ENCODE measurements at places on chromosomes 1 and 21.

DNA sequence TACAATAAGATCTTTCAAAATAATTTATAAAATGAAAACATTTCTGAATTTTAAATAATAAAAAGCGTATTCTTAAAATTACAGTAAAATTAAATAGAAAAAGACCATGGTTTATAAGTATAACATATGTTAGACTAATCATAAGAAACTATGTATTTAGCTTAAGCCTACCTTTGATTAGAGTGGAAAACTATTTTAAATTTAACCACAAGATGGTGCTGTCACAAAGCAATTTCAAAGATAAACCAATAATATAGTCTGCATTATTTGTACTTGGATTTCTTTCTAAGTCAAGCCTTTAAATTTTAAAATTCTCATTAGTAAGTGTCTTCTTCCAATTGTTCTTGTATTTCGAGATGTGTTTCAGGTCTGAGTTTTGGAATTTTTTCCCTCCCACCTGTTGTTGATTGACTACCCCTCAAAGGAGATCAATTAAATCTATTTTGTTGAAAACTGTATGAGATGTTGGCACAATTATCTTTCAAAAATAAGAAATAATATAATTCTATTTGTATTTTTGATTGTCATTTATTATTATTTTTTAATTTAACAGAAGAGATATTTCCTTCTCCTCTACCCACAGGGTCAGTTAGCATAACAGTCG lies 459.8 kb downstream of the KCNT2 start:
- no peak for DNase-seq

DNA sequence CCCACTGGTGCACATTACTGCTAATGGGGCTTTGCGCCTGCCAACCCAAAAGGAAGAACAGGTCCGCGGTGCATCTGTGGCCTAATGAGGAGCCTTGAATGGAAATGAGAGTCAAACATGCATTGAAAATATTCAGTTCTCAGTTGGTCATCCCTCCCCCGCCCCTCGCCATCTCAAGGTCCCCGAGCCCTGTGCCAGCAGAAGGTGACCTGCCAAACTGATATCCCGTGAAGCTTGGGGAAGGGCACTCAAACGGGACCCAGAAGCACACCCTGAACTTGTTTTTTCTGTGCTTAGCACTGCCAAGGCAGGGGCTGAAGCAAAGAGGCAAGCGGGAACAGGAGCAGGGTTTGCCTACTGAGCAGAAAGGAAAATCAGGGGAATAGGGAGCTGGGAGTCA lies 67.9 kb upstream of the ZNF648 start:
- DNase-seq = no peak

GRCh38 chr1:15411593-15412137 lies 2.0 kb downstream of the EFHD2 start:
- DNase-seq = no peak

GRCh38 chr1:158000507-158000906 lies 7.1 kb downstream of the KIRREL1 start:
- DNase-seq = no peak

DNA sequence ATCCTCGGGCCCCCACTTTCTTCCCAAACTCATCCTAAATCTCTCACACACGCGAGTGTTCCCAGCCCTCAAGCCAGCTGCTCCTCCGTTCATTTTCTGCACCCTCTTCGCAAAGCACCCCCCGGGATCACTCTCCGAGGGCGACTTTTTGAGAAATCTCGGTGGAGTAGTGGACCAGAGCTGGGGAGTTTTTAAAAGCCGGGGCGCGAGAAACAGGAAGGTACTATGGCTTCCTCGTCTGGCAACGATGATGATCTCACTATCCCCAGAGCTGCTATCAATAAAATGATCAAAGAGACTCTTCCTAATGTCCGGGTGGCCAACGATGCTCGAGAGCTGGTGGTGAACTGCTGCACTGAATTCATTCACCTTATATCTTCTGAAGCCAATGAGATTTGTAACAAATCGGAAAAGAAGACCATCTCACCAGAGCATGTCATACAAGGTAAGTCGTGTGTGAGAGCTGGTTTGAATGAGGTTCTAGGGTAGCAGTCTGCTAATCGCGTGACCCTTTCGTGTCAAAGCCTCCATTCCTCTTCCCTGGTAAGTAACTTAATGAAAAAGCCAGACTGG lies 800 bp downstream of the DR1 start:
- peak; percentile 11 for DNase-seq

DNA sequence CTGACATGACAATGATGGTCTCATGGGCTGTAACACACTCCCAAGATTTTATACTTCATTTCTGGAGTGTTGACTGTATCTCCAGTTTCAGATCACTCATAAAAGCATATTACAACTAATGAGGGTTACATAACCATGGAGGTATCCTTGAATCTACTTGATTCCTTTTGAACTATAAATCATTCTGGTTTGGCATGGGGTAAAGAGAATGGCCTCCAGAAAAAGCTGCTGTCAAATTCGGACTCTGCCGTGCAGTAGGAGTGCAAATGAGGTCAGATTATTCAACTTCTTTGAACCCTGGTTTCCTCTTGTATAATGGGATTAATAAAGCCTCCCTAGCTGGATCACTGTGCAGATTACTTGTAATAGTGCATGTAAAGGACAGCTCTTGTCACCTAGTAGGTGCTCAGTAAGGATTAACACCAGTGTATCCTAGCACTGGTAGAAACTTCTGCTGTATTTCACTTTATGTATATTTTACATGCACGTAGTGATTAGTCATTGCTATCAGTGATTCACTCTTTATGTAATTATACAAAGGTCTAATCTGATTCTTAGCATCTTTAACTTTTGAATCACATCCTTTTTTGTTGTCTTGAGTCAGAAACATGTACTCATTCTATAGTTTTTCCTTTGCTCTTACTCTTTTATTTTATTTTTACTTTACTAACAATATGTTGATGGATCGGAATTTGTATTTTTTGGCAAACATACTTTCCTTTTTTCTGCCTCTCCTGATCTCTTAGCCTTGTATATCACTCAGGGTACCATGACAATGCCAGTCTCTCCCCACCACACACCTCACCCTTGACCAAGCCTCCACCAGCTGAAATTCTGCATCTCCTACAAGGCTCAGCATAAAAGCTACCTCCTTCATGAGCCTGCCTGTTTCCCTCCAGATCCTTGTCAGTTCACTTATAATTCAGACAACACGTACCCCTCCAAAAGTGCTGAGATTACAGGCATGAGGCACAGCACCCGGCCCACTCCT lies 3.2 kb downstream of the LRRC8C start:
- no peak for DNase-seq

GRCh38 chr1:177849579-177850290 lies 120.1 kb downstream of the SEC16B start:
- no peak for DNase-seq

DNA sequence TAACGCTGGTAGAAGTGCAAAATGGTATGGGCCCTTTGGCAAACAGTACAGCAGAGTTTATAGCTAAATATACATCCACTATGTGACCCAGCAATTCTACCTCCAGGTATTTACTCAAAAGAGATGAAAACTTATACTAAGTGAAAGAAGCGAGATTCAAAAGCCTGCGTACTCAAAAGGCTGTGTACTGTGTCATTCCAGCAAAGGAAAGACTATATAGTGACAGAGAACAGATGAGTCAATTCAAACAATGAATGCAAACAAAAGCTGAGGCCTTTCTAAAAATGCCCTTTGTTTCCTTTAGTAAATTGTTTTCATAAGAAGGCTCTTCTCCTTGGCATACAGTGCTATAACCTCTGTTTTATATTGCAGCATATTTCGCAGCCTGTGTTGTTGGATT lies 268.8 kb upstream of the CSF3R start:
- DNase-seq = no peak

GRCh38 chr1:91790392-91790791 lies 95.6 kb downstream of the TGFBR3 start:
- no peak for DNase-seq

- DNase-seq = no peak
Measured at GRCh38 chr1:44707959-44708831, 22.8 kb downstream of the RNU5D-1 start.

DNA sequence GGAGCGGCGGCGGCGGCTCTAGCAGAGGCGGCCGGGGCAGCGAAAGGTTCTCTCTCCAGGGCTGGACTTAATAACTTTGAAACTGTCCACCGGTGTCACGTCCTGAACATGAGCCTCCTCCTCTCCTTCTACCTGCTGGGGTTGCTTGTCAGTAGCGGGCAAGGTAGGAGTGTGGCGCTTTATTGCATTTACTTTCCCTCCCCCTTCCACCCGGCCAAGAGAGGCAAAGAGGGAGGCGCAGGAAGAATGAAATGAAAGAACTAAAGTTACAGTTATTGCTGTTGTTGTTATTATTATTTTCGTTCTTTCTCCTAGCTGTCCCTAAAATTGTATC lies 214 bp downstream of the NCAM2 start:
- no peak for DNase-seq

DNA sequence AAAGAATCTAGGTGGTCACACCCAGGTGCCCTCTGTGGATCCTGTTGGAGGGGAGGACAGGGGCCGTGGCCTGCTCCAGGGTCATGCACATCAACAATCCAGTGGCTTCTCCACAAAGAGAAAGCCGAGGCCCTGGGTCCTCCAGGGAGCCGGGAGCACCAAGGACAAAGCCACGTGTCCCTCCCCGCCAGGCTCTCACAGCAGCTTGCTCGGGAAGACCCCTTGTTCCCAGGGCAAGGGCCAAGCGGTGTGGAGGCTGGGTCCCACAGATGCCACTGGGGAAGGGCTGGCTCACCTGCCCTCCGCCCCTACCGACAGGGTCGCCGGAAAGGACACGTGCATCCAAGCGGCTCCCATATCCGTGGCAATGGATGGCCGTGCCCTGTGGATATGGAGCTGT lies 192.9 kb upstream of the VAMP3 start:
- DNase-seq = no peak

- DNase-seq = no peak
Measured at GRCh38 chr1:68644504-68644903, 147.6 kb upstream of the DEPDC1 start.

DNA sequence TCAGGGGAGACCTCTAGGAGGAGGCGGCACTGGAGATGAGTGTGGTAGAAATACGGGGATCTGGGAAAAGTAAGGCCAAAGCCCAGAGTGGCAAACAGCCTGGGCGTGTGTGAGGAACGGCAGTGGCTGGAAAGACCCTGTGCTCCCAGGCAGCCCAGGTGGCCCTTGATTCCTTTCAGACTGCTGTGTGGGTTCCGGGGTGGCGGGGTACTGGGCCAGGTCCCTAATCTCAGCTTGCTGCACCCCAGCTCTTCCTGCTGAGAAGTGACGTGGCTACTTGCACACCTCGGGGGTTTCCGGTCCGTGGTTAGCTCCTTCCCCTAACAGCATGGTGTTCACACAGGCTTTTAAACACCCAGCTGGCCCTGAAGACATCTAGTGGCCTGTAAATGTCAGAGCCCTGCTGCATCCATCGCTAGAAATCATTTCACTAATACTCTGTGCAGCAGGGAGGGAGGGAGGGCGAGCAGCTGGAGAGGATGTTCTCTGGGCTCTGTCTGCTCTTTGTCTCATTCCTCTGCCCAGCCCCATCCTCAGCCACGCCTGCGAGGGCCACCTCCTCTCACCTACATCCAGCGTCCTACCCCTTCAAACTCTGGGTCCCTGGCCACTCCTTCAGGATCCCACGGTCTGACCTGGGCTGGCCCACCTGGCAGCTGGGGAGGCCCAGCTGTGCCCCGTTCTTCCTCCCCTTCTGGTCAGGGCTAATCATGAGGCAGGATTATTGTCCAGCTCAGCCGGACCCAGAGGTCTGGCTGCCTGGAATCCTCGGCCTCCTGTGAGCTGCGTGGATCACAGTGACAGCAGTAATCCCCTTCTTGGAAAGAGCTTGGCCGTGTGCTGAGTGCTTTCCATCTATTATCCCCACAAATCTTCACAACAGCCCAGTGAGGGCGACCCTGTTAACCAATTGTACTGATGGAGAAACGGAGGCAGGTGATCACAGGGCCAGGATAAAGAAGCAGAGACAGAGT lies 7.2 kb downstream of the ZDHHC18 start:
- DNase-seq = peak; percentile 69

- DNase-seq = no peak
Measured at GRCh38 chr1:104295511-104295910, 545.8 kb downstream of the AMY1C start.

GRCh38 chr1:179879797-179880196 lies 2.2 kb upstream of the TOR1AIP2 start:
- no peak for DNase-seq

DNA sequence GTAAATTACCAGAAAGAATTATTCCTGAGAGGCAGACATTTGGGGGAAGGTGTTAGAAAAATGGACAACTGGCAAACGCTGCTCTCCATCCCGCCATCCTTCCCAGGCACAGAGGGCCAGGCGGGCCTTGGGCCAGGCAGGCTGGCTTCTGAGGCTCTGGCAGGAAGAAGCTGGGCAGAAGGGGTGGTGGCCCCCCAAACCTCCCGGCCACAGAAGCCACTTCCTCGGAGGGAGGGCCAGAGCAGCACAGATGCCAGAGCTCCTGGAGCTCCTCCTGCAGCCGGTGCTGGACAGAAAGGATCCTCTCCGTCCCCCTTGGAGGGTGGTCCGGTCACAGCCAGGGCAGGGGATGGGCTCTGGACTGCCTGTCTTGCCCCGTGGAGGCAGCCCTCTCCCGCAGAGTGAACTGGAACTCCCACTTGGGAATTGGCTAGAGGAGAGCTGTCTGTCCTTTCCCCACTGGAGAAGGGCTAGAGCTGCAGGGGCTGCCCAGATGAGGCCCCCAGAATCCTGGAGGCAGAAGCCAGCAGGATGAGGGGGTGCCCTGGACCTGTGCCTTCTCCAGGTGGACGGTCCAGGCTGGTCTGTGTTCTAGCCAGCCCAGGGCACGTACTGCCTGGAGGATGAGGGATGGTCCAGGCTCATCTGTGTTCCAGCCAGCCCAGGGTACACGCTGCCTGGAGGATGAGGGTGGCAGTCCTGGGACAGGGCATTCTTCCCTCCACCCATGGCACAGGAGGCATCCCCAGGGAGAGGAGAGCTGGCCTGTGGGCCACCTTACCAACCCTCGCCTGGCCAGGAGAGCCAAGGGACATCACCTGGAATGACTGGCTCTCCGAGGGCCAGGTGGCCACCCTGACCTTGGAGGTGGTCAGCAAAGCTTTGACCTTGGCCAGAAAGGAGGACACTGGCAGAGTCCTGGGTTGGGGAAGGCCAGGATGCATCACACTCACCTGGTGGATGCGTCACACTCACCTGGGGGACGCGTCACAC lies 47.4 kb upstream of the ACTRT2 start:
- DNase-seq = no peak

DNA sequence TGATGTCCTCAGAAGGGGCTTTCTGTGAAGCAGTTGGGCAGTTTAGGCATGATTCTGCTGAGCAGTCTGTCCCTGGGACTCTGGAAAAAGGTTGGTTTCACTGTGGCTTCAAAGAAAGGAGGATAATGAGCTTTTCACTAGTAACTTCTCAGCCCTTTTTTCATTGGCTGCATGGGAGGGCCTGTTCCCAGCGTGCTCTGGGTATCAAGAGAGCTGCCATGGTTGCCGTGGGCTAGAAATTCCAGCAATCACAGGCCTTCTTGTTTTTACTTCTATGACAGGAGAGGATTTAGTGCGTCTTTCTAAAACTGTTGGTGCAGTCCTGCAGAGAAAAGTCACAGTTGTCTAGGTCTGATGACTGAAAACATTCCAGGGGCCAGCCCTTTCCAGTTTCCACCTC lies 7.2 kb downstream of the SZRD1 start:
- no peak for DNase-seq

DNA sequence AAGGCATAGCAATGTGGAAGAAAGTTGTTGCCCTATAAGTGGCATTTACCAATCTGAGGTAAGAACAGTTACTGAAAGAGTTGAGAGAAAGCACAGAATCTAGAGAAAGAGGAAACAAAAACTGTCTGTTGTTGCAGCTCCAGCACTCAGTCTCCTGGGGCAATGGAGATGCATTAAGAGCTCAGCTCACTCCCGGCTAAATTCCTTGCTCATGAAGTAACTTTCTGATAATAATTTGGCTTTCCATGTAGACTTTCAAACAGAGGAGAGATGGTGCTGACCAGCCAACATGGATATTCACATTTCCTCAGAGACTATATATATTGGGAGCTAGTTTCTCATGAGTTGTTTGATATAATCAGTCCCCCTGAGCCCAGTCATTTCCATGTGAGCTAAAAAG lies 135.3 kb downstream of the GDAP2 start:
- DNase-seq = no peak
